GM12891 (cell line): ENCODE measurements at places on chromosomes 1 and 21.

DNA sequence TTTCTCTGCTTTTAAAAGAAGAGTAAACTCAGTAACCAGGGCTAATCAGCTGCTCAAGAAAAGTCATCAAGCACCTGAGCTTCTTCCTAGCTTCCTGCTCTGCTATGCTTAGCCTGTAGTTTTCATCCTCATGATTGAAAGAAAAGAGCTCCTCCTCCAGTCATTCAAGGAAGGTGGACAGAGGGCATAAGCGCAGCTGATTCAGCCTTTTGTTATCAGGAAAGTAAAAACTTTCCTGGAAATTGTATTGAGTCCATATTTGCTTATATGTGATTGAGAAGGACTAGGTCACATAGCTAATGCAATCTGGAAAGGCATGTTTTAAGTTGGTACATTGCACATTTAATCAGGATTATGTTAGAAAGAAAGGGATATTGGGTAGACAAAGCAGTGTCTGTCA lies 8.5 kb upstream of the BACH1 start:
- no peak for DNase-seq

DNA sequence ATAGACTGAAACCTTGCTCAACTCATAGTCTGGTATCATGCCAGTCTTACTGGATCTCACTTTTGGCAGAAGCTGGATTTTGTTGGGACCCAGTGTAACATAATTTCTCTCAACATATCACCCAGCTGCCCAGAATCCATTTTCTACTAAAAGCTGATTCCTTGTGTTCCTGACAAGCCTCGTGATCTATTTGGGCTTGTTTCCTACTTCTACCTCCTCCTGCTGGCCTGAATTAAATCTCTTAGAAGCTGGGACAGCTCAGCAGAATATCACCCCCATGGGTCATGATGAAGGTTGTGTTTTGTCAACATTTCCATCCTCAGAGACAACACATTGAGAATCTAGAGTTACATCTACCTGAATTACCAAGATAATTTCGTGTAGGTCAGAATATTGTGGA lies 7.7 kb downstream of the GOLT1A start:
- no peak for DNase-seq

DNA sequence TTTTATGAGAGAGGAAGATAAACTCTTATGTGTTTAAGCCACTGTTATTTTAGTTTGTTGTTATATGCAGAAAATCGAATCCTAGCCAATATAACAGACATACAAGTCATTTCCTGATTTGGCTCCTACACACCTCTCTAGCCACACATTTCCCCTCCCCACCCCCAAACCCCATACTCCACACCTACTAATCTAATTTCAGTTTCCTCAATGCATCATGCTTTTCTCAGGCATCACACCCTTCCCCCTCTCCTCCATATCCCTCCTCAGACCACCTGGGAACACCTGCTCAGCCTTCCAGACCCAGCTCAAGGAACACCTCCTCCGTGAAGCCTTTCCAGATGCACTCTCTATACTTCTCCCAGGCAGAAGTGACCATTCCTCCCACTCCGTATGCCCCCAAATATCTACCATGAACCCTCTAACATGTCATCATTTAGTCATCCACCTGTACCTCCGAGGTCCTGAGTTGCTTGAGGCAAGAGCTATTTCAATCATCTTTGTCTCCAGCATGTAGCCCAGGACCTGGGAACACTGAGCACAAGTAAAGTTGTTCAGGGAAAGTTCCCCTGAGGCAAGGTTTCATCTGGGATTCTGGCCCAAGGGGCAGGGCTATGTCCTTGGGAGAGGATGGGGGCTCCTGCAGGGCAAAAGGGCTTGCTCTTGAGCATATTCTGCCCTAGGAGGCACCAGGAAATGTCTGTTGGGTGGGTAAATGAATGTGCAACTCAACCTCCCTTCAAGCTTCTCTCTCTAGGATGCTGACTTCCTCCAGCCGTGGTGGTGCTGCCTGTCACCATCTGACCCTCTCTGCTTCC lies 126.8 kb downstream of the HIVEP3 start:
- DNase-seq: no peak

DNA sequence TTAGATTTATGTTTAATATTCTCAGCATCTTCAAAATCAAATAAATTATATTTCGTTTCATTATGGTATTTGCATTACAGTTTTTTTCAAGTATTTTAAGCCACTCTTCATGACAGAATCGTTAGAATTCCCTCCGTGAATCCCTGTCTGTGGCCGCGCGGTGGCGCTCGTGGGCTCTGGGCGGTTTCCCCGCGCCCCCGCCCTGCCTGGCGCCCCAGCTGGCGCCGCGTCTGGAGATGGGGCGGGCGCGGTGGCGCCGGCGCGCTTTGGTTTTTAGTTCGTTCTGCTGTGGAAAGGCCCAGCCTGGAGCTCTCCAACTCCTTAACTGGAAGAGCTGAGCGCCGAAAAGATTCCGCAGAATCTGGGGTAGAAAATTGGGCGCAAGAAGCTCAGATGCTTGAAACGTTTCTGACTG lies 25.7 kb downstream of the PRMT2 start:
- peak; percentile 71 for DNase-seq

DNA sequence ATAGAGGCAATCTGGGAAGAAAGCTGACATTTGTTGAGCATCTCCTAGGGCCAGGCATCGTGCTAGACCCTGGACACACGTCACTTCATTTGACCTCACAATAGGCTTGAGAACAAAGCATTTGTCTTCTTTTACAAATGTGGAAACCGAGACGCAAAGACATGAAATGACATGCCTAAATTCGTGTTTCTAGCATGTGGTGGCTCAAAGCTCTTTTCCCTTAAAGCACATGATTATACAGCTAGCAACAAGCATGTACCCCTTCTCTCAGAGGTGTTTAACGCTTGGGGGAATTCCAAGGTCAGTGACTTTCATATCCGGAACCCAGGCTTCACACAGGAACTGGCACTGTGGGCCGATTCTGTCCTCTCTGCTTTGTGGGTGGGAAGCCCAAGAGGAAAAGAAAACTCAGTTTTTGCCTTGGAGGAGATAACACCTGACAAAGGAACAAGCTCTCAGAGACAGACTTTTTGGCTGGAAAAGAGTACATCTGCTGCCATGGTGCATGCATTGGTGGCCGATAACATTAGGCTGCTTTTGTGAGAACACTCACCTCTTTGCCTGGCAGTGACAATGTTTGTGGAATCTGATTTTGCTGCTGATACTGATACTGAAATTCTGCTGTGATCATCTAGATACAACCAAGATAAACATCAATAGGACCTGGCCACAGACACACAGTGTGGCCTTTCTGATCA lies 15.4 kb upstream of the CD2 start:
- DNase-seq: no peak

GRCh38 chr1:204225841-204226735 lies 12.3 kb upstream of the GOLT1A start:
- no peak for DNase-seq

DNA sequence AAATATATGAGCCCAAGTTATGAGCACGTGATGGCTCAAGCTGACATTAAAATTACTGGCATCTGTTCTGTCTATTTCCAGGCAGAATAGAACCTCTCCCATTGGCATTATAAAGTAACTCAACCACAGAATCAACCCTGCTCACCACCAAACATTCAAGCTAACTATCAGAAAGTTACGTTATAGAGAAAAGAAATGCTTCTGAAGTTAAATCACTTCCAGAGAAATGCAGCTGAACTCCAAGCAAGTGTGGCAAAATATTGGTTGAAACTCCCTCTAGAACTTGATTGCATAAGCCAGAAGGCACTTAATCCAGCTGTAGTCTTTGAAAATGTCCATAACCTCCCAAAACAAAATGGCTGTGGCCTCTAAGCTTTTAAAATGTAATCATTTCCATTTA lies 36.2 kb upstream of the UBE2U start:
- no peak for DNase-seq

DNA sequence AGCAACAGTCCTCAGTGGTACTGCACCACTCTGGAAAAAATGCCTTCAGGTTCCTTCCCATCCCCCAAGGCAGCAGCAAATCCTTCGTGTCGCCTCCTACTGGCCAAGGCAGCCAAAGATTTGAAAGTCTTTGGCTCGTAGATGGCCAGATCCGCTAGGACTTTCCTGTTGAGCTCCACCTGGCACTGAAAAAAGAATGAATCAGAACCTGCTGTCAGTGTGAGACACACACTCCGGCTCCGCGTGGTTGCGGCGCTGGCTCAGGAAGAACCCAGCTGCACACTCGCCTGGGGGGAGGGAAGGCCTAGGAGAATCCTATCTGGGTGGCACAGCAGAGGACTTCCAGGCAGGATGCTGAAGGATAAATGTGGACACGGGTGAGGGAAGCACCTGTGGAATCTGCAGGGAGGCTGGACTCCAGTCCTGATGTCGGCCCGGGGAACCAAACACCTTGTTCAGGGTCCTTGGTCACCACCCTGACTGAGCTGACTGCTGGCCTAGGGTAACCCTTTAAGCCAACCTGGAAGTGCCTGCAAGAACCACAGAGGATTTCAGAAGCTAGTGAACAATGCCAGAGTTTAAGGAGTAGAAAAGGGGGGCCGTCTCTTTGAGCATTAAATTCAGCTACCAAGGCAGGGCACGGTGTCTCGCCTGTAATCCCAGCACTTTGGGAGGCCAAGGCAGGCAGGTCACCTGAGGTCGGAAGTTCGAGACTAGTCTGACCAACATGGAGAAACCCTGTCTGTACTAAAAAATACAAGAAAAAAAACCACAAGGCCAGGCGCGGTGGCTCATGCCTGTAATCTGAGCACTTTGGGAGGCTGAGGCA lies 3.2 kb upstream of the CCNL2 start:
- DNase-seq: no peak

- peak; percentile 8 for DNase-seq
These were observed 177.5 kb downstream of the VPS13D start for GRCh38 chr1:12407050-12407961.

DNA sequence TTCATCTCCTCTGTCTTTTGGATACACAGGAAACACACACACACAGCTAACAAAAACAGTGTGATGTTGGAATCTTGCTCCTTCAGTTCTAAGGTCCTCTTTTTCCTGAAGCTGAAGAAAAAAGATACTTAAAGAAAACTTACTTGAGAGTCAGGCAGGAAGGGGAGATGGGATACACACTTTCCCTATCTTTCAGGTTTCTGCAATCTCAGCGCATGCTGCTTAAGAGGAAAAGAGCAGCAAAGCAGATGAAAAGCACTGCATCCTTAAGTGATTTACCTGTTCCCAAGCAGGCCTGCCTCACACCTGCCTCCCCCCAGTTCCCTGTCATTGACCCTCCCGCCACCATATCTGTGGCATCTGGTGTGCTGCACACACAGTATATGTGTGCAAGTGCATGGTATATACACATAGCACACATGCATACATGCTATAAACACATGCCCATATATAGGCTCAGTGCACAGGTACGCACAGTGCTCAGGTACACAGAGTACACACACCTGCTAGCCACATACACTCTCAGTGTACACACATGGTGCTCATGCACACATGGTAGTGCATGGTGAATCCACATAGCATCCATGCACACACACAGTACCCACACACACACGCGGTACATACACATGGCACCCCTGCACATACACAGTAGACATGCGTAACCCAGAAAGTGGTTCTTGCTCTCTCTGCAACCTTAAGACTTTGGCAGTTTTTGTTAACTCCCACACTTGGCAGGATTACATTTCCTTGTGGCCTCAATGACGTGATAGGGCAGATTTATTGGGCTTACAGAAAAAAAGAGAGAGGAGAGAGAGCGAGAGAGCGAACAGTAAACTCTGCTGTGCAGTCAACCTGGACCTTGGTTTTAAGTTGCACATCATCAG lies 166.9 kb downstream of the TOMM20 start:
- no peak for DNase-seq

GRCh38 chr1:209646558-209646957 lies 5.7 kb downstream of the LAMB3 start:
- no peak for DNase-seq

DNA sequence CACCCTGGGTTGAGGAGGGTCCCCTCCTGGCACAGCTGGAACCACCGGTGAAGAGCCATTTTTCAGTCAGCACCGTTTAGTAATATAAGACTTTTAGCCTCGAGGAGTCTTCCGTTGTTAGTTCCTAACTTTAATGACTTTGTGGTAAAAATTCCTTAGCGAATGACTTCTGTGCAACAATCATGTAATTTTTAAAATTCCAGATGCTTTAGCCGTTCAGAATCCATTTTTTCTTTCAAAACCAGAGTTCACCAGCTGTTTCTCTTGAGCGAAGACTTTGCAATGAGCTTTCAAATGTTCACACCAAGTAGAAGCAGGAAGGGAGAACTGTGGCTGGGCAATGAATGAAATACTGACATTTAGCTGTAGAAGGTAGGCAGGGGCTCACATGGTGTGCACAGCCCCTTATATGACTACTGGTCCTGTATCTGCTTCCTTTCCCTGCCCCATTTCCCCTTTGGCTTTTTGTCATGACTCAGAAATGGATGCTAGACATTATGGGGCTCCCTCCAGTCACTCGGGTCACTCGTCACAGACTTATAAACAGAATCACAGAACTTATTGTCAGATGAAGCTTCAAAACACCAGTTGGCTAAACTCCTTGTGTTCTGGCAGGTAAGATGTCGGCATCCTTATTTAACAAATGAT lies 4.1 kb downstream of the DISC1 start:
- no peak for DNase-seq

DNA sequence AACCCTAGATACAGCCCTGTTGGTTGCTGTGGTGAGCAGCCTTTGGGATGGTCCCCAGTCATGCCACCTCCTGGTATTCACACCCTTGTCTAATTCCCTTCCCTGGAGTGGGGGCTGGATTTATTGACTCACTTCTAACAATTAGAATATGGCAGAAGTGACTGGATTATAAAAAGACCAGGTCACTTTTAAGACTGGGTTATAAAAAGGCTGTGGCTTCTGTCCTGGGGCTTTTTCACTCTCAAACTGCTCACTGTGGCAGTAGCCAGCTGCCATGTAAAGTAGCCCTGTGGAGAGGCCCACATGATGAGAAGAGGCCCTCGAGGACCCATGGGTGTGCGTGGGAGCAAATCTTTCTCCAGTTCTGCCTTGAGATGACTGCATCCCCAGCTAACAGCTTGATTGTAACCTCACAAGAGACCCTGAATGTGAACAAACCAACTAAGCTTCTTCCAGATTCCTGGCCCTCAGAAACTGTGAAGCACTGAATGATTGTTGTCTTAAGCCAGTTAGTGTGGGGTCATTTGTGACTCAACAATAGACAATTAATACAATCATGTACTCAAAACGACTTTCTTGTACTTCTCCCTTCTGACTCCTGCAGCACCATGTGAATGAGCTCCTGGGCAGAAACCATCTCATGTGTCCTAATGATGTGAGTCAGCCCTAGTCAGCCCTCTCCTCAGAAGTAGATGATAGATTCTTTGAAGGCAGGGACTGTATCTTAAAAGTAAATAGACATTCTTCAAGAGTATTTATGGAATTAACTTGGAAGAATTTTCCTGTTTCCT lies 234.9 kb downstream of the TNR start:
- DNase-seq: no peak

GRCh38 chr1:193404236-193404635 lies 217.8 kb upstream of the B3GALT2 start:
- no peak for DNase-seq

DNA sequence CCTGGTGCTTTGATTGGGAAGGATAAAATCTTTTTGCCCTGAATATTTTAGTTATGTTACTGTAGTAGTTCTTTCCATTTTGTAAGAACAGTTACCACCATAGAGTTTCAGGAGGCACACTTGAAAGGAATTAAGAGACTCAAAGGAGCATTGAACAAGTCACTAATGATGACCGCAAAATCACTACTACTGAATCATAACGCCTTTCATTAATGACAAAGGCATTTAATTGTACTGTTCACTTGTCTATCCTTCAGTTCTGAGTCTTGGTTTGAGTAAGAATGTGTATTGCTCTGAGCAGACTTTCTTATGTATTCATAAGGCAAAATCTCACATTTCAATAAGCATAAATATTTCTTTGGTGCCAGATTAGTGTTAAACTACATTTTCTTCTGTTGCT lies 24.9 kb downstream of the LHX9 start:
- DNase-seq: no peak
